ENCODE measurements at places on chromosomes 6 and 20.

- no peak for DNase-seq
These were observed 423 bp downstream of the KLHDC3 start for GRCh38 chr6:43014434-43014909.

- DNase-seq, result peak; percentile 97
These were observed 60.5 kb upstream of the SLC22A23 start for GRCh38 chr6:3517350-3517749.

GRCh38 chr6:16154904-16155303 is 26.0 kb downstream of the MYLIP start:
- no peak for DNase-seq

DNA sequence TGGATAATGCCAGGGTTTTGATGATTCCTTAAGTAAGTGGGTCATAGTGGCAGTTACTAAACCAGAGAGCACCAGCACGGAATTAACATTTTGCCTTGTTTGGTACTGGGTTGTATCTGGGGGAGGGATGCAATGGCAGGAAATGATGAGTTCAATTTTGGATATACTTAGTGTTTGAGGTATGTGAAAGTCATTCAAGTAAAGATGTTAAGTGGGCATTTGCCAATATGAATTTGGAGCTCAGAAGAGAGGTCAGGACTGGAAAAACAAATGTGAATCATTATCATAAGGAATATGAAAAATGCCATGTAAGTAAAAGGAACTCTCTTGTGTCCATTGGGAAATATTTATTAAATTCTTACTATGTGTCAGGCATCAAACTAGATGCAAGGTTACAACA is 6.2 kb downstream of the PXT1 start:
- peak; percentile 90 for DNase-seq

GRCh38 chr20:3565851-3566250 is 95.0 kb downstream of the ATRN start:
- DNase-seq, result no peak

DNA sequence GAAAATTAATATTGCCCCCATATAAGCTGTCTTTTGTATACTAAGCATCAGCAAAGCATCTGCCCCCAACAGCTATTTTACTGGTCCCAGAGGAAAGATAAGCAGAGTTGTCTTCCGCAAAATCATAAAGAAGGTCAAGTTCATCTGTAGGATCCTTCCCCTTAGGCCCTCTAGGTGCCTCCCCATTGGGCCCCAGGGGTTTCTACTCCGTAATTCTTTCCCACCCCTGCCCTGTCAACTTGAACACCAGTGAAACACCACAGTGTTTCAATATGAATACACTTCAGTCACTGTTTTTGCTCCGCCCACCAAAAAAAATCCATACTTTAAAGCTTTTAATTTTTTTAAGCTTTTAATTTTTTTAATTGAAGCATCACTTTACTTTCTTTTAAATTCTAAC is 159.2 kb downstream of the ATXN1 start:
- no peak for DNase-seq

DNA sequence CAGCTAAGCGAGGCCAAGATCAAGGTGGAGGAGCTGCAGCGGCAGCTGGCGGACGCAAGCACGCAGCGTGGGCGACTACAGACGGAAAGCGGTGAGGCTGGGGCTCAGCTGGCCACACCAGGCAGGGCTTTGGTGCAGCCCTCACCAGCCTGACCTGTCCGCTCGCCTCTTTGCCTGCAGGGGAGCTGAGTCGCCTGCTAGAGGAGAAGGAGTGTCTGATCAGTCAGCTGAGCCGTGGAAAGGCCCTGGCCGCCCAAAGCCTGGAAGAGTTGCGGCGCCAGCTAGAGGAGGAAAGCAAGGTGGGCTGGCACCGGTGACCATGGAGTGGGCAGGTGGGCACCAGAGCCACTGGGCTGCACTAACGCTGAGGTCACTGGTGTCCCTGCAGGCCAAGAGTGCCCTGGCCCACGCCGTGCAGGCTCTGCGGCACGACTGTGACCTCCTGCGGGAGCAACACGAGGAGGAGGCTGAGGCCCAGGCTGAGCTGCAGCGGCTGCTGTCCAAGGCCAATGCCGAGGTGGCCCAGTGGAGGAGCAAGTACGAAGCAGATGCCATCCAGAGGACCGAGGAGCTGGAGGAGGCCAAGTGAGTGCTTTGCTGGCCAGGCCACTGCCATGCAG is 42.8 kb downstream of the MYH7B start:
- no peak for DNase-seq

GRCh38 chr6:37042150-37042549 is 36.7 kb downstream of the FGD2 start:
- no peak for DNase-seq

DNA sequence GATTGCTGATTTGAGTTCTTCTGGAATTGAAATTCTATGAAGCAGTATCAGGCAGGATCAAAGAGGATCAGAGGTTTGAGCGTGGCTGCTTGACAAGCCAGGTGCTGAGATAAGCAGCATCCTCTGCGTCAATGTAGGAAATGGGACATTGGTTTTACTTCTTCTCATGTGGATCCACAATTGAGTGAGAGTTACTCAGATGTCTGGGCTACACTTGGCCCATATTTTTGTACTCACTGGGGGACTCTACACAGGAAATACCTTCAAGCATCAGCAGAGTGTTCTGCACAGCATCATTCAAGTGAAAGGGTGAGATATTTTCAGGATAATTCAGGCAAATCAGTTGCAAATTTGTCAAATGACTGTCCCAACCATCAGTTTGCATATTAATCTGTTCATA is 613.9 kb upstream of the ARID1B start:
- no peak for DNase-seq

DNA sequence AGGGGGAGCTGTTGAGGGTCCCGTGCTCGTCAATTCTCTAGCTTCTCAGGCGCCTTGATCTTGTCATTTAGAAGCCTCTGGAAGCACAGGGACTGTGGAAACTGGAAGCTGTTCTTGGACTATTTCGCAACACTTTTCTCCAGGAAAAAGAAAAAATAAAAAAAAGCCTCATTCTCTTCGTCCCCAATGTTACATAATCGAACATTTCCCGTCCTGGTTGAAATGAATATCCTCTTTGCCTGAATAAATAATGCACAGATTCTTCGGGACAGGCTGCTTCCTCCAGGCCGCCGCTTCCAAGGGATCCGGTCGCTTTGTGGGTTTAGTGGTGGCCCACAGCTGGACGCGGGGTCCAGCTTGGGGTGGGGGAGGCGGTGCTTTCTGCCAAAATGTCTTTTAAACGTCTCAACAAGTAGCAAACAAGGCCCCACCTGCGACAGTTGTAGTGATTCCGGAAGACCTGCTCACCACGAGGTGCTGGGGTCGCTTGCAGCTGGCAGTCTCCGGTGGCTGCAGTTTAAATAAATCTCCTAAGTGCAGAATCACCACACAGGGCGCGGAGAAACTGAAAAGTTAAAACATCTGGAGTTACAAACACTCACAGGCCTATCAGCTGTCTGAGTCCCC is 125.9 kb upstream of the ESR1 start:
- no peak for DNase-seq

GRCh38 chr20:49936153-49937026 is at the start of gene RNF114:
Gene RNF114 (plus strand): TSS chr20:49936397. CDS start chr20:49936413, 16 bp downstream.
- peak; percentile 97 for DNase-seq

All from HS-5 (cell line).